ENCODE measurements at places on chromosomes 2 and 18.

GRCh38 chr18:35335866-35336265 lies 8.4 kb downstream of the ZNF24 start:
- DNase-seq = no peak

GRCh38 chr2:239684996-239685395 lies 284.2 kb upstream of the HDAC4 start:
- DNase-seq = no peak

DNA sequence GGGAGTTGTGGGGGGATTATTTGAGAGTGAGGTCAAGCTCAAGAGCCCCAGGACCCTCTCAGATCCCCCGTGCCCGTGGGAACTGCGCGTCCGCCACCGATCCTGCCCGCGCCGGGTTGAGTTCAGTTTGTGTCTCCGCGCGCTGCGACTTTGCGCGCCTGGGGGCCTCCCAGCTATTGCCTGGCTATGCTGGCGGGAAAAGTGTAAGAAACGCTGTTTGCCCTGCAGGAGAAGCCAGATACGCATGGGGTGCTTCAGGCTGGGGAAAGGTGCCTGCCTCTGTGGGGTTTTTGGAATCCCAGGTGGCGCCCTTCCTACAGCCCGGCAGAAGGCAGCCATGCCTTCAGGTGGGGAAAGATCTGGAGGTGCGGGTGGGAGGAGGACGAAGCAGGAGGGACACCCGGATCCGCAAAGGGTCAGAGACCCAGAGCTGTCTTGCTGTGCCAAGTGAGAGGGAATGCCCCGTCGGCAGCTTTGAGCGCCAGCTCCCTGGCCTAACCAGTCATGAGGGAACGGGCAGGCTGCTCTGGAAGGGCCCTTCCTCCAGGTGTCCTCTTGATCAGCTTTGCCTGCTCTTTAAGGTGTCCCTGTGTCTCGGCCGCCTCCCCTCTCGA lies 22.5 kb downstream of the TEX44 start:
- no peak for DNase-seq

DNA sequence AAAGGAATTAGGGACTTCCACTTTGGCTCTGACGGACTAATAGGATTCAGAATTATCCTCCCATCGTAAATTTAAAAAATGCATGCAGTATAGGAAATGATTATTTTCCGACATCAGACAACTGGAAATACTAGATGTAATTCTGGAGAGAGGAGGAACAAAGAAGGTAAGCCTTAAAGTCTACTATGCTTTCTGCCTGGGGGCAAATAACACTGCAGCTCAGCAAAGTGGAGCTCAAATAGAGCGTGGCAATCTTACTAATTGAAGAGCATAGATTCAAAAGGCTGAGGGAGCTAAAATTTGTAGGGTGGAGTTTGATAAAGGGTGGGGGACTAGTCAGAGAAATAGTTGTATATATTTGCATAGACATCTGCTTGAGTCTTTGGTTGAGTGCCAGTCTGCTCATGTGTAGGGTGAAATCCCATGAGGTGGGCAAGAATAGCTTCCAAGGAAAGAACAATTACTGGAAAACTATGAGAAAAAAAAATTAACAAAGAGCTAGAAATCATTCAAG lies 23.8 kb downstream of the COPS8 start:
- no peak for DNase-seq

DNA sequence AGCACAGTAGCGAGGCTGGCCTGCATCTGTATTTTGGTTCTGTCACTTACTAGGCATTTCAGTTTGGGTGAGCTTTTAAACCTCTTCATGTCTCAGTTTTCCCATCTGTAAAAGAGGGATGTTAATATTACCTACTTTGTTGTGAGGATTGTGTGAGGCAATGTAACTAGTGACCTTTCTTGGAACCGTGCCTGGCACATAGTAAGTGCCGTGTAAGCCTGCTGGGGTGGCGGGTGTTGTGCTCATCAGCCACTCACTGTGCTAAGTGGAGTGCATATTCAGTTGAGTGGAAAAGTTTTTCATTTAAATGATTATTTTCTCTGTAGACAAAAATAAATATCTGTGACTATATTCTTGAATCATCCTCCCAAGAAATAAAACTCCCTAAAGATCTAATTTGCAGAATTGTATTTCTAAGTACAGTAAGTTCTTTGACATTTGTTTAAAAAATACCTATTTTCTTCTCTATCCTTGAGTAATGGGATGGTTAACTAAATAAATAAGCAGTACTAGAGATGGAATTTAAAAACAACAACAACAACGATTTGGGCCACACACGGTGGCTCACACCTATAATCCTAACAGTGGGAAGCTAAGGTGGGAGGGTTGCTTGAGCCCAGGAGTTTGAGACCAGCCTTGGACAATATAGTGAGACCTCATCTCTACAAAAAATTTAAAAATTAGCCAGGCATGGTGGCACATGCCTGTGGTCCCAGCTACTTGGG lies 56.7 kb downstream of the MALT1 start:
- DNase-seq = no peak

- no peak for DNase-seq
Observed at GRCh38 chr2:98764499-98764898, 33.6 kb upstream of the MGAT4A start.

GRCh38 chr2:231752061-231752460 lies 29.0 kb downstream of the PDE6D start:
- no peak for DNase-seq

DNA sequence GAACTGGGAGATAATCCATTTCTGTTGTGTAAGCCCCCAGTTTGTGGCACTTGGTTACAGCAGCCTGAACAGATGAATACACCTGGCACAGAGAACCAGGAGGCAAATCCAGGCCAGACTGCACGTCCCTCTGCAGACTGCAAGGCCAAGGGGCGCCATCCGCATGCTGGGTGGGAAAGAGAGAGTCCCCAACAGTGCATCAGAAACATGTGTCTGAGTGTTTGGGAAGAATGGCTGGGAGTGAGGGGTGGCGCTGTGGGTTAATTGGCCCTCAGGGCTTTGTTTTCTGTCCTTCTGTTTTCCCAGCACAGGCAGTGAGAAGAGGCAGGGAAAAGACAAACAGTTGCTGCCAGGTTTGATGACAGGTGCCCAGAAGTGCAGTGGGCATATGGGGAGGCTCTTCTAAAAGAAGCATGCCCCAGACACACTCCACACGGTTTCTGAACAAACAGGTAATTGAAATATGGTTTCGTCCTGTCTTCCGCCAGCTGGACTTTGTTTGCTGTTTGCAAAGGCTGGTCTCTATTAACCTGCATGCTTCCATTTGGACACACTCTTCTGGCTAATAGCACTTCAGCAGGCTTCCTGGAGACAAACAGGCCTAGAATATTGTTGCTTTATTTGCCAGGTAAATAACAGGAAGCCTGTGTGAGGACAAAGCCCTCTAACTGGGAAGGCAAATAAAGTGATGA lies 43.4 kb upstream of the SEC11C start:
- no peak for DNase-seq

DNA sequence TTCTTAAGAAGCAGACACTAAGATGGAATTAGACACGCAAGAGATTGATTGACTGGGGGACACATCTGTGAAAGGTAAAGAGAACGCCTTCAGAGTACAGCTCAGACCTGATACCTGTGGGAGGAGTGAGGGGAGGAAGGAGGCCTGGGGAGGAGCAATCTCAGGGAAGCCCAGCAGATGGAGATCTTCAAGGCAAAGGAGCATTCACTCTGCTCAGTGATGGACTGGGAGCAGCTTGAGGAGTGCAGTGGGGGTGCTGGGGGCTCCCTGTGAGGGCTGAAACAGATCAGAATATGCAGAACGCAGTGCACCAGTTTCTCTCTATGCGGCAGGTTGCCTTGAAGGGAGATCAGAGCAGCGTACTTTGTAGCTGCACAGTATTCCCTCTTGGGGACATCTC lies 103.7 kb upstream of the ATP8B1 start:
- no peak for DNase-seq

DNA sequence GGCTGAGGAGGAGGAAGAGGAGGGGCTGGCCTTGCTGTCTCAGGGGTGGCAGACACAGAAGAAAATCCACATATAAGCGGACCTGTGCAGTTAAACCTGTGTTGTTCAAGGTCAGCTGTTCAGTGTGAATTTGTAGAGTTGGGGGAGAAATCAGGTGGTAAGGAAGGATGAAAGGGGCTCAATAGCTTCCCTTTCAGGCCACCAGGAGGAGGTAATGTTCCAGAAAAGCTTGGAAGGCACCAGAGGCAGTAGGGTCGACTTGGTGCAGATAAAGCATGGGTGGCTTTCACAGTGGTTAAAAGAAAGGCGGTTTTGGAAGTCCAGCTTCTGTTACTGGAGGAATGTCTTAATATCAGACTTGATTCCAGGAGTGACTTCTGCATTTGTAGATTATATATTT lies 167.4 kb downstream of the THSD7B start:
- DNase-seq = no peak

DNA sequence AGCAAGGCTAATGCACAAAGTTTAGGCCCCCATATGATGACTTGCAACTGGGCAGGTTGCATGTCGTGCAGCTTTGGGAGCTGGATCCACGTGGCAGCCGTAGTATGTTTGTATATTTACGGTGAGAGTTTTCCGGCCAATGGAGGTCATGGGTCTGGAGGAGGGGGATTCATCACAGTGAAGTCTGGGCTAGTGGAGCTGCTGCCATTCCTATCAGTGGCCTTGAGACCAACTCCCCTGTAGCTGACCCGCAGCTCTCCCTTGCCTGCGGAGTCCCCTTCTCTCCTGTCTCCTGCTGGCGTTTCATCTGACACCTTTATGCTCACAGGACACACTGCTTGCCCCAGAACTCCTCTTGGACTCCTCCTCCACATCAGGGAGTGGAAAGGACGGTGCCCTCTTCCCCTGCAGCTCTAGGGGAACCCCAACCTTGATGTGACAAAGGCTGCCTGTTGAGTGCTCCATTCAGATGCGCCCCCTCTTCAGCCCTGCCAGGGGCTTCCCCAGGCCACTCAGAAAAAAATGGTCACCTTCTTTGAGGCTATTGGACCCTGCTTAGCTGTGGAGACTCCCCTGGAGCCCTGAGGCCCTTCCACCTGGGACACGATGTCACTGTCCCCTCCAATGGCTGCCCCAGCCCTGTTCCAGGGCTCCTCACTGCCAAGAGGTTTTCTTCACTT lies 121.7 kb downstream of the PXDN start:
- no peak for DNase-seq

DNA sequence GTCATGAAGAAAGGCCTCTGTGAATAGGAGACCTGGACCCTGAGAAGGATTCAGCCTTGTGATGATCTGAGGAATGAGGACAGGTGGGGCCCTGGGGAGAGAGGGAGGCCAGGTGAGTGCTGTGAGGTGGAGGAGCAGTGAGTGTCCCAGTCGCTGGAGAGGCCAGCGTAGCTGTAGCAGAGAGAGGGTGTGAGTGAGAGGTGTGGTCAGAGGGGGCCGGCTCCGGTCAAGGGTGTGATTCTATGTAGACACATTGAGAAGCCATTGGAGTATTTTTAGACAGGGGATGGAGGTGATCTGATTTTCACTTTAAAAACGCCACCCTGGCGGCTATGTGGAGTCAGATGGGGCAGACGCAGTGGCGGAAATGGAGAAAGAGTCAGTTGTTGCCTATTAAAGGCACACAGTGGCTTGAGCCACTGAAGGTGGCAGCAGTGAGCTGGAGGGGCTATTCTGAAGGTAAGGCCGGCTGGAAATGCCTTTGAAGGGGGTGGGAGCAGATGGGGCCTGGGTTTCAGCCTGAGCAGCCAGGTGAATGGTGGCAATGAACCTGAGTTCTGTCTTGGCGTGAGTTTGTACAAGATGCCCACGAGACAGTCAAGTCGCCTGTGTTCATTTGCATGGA lies 55.6 kb downstream of the GREB1 start:
- DNase-seq = no peak

DNA sequence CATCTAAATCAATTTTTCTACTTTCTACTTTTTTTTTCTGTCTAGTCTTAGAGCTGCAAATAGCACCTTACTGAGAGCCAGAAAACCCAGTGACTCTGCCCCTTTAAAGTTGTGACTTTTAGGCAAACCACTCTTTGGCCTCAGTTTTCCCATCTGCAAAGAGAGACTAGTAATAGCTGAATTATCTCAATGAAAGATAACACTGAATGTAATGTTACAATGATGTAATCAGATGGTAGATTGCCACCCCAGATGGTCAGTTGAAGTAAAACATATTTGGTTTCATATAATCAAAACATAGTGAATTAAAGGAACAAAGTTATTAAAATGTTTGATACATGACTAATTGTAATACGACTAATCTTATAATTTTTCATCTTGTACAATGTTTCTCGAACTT lies 5.0 kb upstream of the APCDD1 start:
- no peak for DNase-seq

- DNase-seq = no peak
Observed at GRCh38 chr18:13007248-13007560, 16.0 kb downstream of the CEP192 start.

DNA sequence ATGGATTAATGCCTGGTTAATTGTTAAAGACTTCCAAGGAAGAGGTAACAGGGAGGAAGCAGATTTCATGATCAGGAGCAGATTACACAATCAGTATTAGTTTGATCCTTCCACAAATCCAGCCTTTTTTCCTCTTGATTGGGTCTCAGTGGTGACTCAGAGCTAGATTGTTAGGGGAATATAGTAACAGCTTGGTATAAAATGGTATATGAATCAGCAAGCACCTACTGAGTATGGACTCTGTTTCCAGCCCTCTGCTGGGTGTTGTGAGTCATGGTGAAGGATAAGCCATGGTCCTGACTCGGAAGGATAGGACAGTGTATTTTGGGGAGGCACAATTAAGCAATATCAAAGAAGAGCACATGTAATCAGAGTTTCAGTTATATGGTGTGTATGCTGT lies 272.4 kb upstream of the DPP10 start:
- no peak for DNase-seq

DNA sequence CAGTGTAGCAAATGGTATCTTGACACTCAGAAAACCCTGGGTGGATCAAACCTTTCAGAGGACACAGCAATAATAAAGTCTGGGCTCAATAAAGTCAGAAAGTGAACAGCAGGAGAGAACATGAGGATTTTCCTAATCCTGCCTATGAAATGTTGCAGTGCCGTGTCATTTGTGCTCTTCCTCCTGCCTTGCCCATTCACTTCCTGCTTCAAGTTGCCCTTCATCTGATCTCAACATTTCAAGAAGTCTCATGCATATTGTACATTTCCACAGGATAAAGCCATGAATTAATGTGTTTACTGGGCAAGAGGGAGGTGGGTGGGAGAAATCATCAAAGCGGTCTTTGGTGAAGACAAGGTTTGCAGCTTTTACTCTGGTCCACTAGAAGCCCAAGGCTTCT lies 51.1 kb upstream of the STPG4 start:
- DNase-seq = no peak

DNA sequence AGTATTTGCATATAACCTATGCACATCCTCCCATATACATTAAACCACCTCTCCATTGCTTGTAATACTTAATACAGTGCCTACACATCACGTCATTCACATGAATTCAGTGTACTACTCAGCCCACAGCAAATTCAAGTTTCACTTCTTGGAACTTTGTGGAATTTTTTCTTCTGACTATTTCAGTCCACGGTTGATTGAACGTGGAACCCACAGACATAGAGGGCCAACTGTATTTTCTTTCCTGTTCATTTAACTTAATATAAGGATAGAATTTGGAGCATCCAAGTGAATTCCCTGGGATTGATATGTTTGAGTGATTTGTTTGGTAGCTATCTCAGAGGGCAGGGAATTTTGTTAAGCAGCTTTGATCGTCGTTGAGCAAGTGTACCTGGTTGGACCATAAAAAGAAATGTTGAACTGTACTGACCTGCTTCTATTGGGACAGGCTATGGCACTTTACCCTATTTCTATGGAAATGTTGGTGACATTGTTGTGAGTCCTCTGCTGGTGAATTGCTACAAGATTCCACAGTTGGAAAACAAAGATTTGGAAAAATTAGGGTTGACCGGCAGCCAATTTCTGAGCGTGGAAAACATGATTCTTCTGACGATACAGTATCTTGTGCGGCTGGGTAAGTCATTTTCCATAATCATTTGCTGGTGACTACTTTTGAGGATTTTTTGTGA lies 156.6 kb downstream of the ESCO1 start:
- no peak for DNase-seq
